ENCODE measurements at places on chromosomes 12 and 14.

DNA sequence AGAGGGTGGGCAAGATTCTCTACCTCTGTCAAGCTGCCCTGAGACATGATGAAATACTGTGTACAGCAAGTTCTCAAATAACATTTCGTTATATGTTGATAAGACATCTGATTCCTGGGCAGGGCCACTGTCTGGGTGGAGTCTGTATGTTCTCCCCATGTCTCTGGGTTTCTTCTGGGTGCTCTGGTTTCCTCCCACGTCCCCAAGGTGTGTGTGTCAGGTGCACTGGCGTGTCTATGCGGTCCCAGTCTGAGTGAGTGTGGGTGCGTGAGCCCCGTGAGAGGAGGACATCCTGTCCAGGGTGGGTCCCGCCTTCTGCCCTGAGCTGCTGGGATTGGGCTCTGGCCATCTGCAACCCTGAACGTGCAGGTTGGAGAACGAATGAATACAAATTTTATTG, 29.6 kb downstream of the KCTD10 start:
- DNase-seq: no peak

GRCh38 chr14:74936731-74937130, 13.7 kb upstream of the RPS6KL1 start:
- DNase-seq: no peak

DNA sequence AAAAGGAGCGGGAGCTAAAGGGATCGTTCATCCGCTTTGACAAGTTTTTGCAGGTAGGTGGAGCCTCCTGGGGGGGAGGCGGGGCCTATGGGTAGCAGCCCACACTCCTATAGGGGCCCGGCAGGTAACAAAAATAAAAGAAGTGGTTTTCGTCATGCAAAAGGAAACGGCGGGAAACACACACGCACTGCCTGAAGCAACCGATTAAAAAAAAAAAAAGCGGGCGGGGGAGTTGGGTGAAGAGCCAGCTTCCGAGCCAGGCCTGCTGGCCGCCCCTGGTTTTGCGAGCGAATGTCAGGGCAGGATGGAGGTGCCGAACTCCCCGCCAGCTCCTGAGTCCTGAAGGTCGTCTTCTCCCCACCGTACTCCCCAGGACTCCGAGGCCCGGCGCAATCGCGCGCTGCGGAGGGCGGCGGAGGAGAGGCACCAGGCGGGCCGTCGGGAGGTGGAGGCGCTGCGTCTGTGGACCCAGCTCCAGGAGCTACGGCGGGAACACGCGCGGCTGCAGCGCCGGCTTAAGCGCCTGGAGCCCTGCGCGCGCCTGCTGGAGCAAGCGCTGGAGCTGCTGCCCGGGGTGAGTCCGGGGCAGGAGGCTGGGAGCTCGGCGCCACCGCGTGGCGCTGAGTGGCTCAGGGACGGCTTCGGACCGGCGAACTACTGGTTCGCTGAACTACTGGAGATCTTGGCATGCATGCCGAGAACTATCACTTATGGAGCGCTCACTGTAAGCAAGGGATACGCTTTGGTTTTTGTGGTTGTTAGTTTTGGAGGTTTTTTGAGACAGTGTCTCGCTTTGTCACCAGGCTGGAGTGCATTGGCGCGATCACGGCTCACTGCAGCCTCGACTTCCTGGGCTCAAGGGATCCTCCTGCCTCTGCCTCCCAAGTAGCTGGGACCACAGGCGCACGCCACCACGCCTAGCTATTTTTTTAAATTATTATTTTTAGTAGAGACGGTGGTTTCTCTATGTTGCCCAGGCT, 3.6 kb downstream of the CFAP73 start:
- no peak for DNase-seq

DNA sequence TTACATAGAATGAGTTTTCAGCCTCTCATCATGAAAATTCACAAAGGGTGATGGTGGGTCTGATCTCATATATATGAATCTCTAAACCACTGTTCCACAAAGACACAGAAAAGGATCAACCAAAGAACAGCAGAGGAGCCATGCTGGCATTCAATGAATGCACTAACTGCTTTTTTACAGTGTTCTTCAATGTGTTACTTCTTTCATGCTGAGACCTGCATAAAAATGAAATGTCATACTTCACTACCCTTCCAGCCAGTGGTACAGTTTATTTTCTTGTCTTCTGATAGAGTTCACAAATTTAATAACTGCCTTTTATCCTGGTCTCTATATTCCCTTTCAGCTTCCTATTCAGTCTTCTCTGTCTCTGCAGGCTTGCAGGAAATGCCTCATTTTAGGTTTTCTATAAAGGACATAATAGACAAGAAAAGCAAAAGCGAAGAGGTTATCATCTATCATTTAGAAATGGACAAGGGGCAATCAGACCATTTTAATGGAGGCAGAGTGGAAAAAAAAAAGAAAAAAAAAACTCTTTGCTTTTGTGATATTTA, 836.7 kb upstream of the FOXG1 start:
- DNase-seq: no peak

DNA sequence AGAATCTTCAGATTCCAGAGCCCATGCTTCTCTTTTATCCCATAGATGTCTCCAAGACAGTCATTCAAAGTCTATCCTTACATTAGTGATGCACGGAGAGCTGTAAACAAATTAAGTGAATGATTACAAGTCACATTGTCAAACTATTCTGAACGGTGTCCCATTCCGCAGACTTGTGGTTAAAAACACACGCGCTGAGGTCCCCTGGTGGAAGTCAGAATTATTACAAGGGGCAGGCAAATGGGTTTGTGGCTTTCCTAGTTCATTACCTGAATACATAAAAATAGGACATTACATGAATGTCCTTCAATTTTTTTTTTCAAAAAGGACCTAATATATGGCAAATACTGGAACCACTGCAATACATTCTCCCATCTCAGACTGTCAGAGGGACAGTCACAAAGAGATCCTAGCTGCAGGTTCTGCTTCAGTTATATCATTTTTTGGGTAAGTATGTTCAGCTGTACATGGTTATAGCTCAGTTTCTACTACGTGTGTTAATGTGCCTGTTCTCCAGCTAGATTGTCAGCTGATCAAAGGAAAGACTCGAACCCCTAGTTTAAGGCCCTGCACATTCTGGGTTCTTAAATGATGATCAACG, 53.1 kb upstream of the STON2 start:
- no peak for DNase-seq

DNA sequence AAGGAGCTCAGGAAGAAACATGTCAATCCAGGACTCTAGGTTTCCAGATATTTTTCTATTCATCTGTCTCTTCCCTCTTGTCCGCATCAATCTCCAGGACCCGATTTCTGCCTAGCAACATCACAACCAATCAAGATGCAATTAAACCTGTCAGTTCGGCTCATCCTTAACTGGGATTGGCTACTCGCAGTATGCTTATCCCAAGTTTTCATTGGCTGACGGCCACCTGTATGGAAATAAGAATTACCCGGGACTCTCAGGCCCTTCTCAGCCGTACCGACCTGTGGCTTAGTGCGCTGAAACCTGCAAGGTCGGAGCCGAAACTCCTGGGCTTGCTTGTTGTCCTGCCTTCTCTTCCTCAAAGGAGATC, 20.4 kb upstream of the ATP5MC2 start:
- no peak for DNase-seq

GRCh38 chr14:67526676-67527459, 6.2 kb upstream of the PLEKHH1 start:
- DNase-seq: no peak
